Right atrium auricular region (tissue), 2 donors: ENCODE measurements at places on chromosomes 11 and 22. TPM values are rescaled to one million over a fixed set of nuclear protein-coding genes. Genes with fewer than 3 reads are reported as not detected.

KRTAP5-7 gene
- total RNA-seq = not detected

FAM180B gene
- total RNA-seq = 0.89 TPM

MAJIN gene
- total RNA-seq = not detected

HDHD5 gene
- 39.7 TPM for total RNA-seq

DAGLA gene
- total RNA-seq = 3.9 TPM

OR5AK2 gene
- total RNA-seq = not detected

KIAA1671 gene
- 16.8 TPM for total RNA-seq

DNA sequence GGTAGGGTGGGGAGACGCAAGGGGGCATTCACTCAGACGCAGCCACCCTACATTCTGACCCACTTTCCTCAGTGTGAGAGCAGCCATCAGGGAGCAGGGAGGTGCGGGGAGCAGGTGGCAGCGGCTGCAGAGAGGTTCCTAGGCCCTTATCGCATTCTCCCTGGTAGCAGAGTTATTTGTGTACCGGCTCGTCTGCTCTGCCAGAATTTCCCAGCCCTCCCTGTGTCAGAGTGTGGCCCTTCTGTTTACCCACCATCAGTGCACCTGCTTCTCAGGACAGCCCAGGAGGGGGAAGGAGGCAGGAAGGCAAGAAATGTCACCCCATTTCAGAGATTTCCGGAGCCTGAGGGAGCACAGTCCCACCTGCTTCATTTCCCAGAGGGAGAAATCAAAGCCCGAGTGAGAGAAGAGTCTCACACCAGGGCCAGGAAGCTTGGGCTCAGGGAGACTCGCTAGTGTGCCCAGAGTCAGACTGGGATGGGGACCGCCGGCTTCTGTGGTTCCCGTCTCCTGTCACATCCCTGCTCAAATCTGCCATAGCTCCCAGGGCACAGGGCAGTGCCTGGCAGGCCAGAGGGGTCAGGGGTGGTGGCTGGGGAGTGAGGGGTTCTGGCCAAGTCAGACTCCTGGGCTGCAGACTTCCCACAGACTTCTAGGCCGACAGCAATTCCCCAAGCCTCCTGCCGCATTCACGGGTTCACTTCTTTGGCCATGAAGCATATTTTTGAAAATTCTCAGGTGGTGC is 49.7 kb downstream of the ARRB1 start:
- H3K4me3 ChIP-seq = no peak overlapping the region
- no peaks in the 10 kb centered on the region for H3K36me3 ChIP-seq
- H3K27ac ChIP-seq = peak overlapping the region; percentile 48
- no peaks in the 10 kb centered on the region for H3K4me1 ChIP-seq
- DNase-seq = no peak
- no peaks in the 10 kb centered on the region for H3K27me3 ChIP-seq

DNA sequence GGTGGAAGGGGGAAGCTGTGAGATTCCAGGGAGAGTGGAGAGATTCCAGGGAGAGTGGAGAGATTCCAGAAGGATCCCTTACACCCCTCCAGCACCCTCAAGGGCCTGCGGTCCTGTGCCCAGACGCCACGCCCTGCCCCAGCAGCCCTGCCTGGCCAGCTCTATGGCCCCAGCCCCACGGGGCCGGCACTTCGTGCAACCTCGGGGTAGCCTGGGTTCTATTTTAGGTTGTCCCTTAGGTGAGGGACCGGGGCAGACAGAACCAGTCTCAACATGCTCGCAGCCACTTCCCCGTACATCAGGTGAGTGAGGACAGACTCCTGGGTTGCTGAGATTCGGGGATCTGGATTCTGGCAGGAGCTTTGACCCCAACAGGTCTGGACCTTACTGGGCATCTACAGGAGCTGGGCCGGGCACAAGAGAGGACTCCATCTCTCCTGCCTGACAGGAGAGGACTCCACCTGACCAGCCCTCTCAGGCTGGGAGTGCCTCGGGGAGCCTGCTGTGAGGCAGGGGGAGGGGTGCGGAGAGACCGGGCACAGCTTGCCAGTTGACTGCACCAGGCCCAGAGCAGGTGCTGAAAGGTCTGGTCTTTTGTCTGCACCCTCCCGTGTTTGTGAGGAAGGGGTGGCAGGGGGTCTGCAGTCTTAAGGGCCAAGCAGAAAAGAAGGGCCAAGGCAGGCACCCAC is 8.5 kb upstream of the ADORA2A start:
- peaks cover 42% of the 10 kb centered on the region for H3K4me1 ChIP-seq
- H3K36me3 ChIP-seq = peaks cover 30% of the 10 kb centered on the region
- peak overlapping the region; percentile 52 for H3K27ac ChIP-seq
- H3K4me3 ChIP-seq = no peak overlapping the region

DNA sequence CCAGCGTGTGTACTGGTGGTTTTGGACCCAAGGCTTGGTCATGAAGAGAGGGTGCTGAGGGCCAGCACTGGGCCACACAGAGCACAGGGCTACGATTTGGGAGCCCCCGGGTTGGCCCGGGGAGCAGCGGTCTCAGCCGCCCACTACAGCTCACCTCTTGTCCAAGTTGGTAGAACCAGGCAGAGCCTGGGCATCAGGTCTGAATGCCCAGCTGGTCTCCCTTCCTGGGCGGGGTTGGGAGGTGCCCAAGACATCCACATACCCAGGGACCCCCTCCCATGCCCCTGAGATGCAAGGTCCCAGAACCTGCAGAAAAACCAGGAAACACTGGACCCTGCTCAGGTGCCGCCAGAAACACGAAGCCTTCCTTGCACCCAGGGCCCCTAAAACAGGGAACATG is 18.0 kb downstream of the CELSR1 start:
- no peaks in the 10 kb centered on the region for H3K4me1 ChIP-seq
- H3K36me3 ChIP-seq = no peaks in the 10 kb centered on the region
- H3K4me3 ChIP-seq = no peak overlapping the region

DNA sequence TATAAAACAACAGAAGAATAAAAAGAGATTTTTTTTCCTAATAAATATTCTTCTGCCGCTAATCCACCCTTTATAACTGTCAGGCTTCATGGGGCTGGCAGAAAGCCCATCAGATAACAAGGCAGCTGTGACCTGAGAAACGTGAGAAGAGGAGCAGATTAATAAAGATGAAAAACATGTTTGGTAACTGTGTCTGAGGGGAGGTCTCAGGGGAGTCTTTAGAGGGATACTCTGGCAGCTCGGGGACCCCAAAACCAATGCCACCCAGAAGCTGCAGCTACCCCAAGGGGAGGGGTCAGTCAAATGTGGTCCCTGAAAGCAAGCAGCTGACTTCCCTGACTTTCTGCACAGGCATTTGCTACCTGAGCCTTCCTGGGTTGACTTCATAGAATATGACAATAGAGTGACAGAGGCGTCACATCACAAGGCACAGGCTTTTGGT is 48.4 kb upstream of the POU2AF1 start:
- H3K4me1 ChIP-seq = no peaks in the 10 kb centered on the region
- no peak for DNase-seq
- no peaks in the 10 kb centered on the region for H3K27me3 ChIP-seq
- no peak overlapping the region for H3K4me3 ChIP-seq

- no peak for DNase-seq
- no peak overlapping the region for H3K27ac ChIP-seq
- no peak overlapping the region for H3K4me3 ChIP-seq
- H3K4me1 ChIP-seq = no peaks in the 10 kb centered on the region
- H3K27me3 ChIP-seq = no peaks in the 10 kb centered on the region
- H3K36me3 ChIP-seq = no peaks in the 10 kb centered on the region
These were observed 40.1 kb upstream of the SCN3B start for GRCh38 chr11:123694551-123694950.
